Pulmonary artery endothelial cell (primary cell): ENCODE measurements at places on chromosomes 13 and 19.

DNA sequence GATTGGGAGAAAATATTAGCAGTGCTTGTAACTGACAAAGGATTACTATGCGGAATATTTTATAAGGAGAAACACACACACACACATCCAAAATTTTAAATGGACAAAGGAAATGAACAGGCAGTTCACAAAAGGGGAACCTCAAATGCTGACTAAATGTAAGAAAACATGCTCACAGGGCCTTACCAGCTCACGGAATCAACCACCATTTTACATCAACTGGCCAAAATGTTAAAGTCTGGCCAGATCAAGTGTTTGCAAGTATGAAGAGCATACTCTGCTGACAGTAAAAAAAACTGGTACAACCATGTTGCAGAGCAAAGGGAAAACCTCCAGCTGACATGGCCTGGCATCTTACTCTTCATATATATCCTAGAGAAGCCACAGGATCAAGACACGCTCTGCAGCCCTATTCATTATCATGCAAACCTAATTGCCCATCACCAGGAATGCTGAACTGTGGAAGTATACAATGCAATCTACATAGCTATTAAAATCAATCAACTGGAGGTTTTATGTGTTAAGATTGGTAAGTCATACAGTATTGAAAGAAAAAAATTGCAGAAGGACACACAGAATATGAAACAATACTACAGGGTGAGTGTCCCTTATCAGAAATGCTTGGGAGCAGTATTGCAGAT is 124.4 kb downstream of the RNF17 start:
- no peak for DNase-seq

GRCh38 chr13:67614013-67614412 is 383.9 kb upstream of the PCDH9 start:
- no peak for DNase-seq

DNA sequence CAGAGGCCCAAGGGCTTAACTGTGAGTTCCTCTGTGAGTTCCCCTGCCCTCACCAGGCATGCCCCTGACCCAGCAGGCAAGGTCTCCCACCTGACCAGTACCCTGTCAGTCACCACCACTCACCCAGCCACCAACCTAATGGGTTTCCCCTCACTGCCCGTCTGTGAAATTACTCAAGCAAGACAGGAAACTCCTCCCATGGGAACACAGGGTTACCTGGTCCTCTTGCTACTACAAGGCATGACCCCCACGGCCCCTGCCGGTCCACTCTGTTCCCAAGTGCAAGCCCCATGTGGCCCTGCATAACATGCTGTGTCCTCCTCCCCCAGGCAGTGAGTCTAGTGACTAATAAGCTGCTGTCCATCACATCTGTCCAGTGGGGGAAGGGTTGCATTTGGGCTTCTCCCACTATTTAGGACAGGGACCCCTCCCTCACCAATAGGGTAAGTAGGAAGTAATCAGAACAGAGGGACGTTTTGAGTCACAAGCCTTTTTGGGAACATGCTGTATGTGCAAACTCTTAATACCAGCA is 8.0 kb upstream of the DHRS12 start:
- DNase-seq = no peak

DNA sequence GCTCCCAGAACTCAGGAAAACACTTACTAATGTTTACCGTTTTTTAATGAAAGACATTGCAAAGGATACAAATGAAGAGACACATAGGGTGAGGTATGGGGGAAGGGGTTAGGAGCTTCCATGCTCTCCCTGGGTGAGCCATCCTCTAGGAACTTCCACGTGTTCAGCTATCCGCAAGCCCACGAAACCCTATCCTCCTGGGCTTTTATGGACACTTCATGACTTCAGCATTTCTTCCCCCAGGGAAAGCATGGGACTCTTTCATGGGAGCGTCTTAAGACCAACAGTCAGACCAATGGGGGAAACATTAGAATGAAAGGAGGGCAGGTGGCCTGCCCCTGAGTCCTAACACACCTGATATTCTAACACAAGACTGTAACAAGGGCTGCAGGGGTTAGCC is 6.6 kb upstream of the ESD start:
- no peak for DNase-seq

DNA sequence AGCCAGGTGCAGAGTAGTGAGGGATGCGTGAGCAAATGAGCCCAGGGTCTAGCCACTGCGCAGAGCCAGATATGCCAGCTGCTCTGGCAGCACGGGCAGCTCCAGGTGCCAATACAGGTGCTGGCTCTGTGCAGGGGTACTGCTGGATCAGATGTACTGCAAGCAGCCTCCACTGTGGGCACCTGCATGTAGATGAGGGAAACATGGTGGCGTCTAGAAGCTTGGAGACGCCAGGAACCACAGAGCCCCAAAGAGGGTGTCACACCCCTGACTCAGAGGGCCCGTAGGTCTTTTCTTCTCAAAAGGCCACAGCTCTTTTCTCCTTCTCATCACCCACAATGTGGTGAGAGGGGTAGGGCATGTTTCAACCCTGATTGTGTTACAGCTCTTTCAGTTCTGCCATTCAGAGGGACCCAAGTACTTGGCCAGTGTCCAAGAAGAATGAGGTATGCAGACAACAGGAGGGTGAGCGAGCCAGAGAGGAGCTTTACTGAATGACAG is 244.4 kb upstream of the SLITRK1 start:
- DNase-seq = no peak

GRCh38 chr13:23956106-23956505 is 58.8 kb upstream of the C1QTNF9B start:
- DNase-seq = no peak

DNA sequence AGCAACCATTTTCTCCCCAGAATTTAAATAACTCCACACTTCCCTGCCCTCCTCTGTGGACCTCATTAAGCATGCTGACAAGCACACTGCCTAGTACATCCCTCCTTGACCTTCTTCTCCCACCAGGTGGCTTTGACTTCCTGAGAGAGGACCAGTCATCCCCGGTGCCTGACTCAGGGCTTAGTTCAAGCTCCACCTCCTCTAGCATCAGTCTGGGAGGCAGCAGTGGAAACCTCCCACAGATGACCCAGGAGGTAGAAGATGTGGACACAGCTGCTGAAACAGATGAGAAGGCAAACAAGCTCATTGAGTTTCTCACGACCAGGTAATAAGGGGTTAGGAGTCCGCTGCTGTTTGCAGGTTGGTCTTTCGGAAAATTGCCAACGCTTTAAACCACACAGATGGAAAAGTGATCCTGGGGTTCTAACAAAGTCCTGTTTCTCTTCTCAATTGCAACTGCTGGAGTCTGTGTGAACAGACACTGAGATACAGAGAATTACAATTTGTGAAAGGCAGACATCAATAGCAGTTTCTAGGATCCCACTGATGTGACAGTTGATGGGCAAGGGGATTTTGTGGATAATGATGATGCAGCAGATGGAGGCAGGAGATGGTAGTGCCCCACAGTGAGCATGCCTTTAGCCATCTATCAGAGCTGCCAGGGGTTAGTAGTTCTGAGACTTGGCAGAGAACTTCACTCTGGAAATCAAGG is 86.7 kb downstream of the ZAR1L start:
- no peak for DNase-seq

DNA sequence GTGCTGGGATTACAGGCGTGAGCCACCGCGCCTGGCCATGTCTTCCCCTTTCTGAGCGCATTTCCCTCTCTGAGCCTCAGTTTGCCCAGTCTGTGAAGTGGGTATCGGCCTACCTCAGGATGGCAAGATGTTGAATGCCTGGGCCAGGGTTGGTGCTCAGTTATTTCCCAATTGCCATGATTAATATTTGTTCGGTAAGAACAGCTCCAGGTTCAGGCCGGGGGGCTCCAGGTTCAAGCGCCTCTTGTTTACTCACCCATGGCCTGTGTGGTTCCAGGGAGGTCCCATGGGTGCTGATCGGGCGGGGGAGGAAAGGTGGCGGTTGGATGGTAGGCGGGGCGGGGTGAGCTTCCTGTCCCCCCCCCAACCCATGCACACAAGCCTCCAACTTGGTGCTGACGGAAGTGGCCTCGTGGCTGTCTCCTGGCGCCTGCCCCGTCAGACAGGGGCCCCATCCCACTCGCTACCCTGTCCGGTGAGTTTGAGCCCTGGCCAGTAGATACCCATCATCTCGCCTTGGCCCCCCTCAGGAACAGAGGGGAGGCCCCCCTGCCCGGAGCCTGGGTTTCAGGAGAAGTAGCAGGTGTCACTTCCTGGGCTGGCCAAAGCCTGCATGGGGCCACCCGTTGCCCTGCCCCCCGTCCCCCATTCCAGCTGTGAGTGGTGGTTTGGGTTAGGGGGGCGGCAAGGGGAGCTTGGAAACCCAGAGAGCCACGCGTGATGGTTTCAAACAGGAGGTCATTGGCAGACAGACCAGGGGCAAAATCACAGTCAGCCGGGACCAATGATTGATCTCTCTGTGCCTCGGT is at the start of gene FCHO1:
TSS of gene FCHO1 (plus strand) at position 375 of the 809 bp plus-strand sequence. CDS start 3,688 bp downstream, outside the sequence.
- no peak for DNase-seq

DNA sequence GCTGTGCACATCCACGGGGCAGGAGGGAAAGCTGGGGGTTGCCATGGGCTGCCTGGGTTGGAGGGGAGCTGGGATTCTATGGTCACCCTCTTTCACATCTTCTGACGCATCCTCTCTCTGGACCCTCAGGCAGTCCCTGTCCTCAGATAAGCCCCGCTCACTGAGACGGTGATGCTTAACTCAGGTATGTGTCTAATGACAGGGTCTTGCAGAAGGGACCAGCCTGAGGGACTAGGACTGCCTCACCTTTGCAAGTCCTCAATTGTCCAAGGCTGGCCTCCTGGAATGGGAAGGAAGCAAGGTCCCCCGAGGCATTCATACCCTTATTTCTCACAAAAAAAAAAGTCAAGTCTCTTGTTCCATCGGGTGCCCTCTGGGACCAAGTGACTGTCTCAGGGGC is 37.7 kb upstream of the CCNE1 start:
- no peak for DNase-seq

DNA sequence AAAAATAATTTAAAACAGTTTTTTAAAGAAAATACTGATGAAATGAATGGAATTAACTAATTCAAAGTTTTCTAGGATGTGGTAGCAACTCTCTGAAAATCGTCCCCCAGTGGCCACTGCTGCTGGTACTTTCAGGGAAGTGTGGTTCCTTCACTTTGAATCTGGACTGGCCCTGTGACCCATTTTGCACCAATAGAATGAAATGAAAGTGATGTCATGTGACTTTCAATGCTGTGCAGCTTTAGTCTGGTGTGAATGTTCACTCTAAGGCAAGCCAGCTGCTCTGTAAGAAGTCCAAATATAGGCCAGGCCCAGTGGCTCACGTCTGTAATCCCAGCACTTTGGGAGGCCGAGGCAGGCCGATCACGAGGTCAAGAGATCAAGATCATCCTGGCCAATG is 26.4 kb upstream of the HNRNPA1L2 start:
- DNase-seq = no peak

DNA sequence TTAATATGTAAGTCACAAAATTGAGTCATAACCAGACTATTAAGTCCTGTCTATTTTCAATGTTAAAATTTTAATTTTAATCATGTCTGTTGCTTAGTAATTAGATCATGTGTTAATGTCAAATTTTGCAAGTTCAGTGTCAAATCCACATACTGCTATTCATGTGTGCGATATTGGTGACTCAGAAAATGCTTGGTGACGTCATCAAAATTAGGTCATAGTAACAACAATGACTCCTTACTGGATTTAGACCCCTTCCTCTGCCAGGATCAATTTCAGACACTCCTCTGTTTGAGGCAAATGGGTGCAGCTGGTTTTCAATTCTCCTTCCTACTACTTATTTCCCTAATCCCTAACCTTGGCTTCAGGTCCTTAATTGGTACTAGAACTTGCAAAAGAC is 1394.3 kb upstream of the SLC10A2 start:
- DNase-seq = no peak

DNA sequence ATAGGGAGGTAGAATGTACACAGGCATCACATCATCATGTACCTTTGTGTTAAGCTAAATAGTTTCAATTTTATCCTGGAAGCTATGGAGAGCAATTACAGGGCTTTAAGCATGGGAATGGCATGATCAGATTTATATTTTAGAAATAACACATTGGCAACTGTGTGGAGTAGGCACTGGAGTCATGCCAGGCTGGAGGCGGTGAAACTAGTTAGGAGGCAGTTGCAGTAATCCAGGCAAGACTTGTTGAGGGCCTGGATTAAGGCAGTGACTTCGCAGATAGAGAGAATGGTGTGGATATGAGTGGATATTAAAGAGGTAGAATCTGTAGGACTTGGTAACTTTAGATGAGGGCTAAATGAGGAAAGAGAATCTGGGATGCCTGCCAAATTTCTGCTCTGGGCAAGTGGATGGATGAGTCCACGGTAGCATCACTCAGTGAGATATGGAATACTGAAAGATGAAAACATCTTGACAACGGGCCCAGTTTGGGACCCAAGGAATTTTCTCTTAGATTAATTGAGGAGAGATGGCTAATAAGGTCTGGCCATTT is 506.2 kb downstream of the FGF9 start:
- no peak for DNase-seq

DNA sequence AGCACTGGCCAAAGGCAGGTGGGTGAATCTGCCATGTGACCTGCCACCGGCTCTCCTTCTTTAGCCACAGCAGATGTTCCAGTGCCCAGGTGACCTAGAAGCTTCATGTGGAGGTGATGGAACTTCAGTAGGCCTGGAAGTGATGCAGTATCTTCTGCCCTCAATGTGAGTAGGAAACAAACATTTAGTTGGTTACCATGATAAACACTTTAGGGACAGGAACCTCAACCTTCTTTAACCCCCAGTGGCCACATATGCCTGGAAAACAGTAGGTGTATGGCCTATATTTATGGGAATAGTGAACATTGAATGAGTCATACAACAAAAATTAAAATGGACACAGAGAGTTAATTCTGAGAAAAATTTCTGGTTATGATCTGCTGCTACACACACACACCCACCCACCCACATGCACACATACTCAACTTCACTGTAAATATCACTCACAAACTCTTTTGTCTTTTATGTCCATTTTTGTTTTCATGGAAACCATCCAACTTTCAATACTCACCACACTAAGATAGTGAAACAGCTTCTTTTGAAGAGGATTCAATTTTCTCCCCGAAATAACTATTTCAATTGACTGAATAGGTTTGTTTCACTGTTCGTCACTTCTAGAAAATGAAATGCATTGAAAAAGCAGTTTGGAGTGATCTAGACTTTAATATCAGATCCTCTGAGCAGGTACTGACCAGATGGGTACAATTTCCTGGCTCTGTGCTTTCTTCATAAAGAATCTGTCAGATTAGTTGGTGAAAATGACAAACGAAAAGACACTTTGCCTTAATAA is 97.3 kb downstream of the STARD13 start:
- no peak for DNase-seq

- DNase-seq = no peak
Observed at GRCh38 chr13:74450964-74451363, 316.8 kb upstream of the KLF12 start.

- DNase-seq = no peak
Observed at GRCh38 chr19:29855741-29856500, 44.1 kb downstream of the CCNE1 start.

GRCh38 chr19:33849551-33850147 is 53.0 kb downstream of the KCTD15 start:
- no peak for DNase-seq

- DNase-seq = no peak
Observed at GRCh38 chr13:22744688-22745452, 435.9 kb upstream of the SGCG start.

- no peak for DNase-seq
Observed at GRCh38 chr13:111245576-111246384, 74.7 kb upstream of the TEX29 start.

GRCh38 chr13:58978331-58978730 is 1185.4 kb downstream of the DIAPH3 start:
- DNase-seq = no peak

- DNase-seq = no peak
Observed at GRCh38 chr19:24064175-24064574, 22.8 kb upstream of the ZNF254 start.

GRCh38 chr19:19672816-19673215 is 4.2 kb downstream of the ZNF101 start:
- DNase-seq = no peak
